ENCODE measurements at places on chromosomes 2 and 18.

DNA sequence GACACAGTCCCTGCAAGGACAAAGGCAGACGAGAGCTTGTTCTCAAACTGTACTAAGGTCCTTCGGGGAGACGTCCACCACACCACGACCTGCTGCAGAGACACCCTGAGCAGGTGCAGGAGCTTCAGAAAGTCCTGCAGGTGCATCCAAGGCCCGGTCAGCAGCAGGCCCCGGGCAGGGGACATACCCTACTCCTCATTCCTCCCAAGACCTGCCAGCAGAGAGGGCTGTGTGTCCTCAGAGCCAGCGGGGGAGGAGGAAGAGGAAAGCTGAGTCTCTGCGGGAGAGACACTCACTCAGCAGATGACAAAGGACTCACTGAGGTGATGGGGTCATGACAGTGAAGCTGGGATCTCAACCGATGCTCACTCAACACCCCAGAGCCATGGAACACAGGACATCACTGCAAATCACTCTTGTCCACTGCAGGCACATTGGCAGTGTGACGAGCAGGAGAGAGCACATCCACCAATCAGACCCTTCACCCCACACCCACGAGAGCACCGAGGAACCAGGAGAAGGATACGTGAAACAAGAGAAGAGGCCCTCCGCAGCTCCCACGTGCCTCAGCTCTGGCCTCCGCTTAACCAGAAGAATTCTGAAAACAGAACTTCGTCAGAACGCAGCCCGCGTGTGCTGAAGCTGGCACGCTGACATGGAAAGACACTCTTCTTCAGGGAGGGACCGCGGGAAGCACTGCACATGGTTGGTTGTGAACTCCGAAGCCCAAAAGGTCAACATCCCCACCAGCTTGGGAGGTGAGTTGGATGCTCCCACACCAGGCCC is 9.3 kb downstream of the HDAC4 start:
- no peak for DNase-seq

DNA sequence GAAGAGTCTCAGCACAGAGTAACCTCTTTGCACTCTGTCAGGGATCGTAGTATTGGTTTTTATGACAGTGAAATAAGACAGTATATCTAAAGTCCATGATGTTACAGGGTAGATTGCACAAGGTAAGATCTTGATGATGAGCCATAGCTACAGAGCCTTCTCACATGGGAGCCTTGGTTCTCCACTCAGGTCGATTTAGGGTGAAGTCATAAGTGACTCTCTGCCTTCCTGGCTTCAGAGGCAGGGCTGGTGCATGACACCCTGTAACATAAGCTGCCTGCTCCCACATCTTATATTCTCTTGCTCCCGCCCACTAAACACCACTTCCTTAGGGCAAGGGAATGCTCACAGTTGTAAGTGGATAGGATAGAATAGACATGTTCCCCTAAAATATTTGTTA is 13.3 kb downstream of the DAPL1 start:
- DNase-seq, result no peak

GRCh38 chr18:48536516-48536915 is 2.3 kb upstream of the CTIF start:
- no peak for DNase-seq

- no peak for DNase-seq
Measured at GRCh38 chr2:82792316-82792715, 1666.8 kb downstream of the SUCLG1 start.

- no peak for DNase-seq
Measured at GRCh38 chr2:146135245-146135644, 1615.3 kb upstream of the ZEB2 start.

DNA sequence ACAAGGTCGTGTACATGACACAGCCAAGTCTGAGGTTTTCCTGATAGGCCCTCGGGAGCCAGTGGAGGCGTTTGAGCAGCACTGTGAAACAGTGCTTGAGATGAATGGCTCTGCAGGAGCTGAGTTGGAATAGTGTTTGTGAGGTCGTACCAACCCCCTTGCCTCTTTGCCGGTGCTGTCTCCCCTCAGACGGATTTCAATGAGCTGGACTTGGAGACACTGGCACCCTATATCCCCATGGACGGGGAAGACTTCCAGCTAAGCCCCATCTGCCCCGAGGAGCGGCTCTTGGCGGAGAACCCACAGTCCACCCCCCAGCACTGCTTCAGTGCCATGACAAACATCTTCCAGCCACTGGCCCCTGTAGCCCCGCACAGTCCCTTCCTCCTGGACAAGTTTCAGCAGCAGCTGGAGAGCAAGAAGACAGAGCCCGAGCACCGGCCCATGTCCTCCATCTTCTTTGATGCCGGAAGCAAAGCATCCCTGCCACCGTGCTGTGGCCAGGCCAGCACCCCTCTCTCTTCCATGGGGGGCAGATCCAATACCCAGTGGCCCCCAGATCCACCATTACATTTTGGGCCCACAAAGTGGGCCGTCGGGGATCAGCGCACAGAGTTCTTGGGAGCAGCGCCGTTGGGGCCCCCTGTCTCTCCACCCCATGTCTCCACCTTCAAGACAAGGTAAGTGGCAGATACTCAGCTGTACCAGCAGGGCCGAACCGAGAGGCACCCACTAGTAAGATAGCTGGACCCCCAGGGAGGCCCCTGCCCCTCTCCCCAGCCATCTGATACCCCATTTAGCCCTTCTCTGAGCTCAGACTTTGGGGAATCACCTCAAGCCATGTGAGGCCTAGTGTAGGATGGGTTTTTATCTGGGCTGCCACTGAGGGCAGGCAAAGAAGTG is 83.1 kb downstream of the EPAS1 start:
- DNase-seq, result no peak

DNA sequence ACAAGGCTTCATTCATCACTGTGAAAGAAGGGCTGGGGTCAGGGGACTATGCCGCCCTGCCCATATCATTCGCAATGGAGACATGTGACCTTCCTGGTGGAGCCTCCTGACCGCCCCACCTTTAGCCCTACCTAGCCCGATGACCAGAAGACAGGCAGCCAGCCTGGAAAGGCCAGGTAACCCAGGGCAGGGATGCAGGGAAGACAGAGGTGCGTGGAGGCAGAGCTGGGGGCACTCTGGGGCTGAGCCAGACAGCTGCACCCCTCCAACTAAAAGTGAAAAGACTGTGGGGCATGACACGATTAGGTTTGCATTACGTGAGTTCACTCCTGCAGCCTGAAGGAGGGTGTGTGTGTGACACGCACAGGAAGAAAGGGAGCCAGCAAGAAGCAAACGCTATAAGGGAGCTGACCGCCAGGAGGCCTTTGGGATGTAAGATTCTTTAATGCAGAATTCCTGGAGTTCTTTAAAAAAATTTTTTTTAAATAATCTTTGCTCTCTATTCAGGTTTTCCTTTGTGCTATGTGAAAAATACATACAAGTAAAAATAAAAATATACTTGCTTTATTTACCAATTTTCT is 3.7 kb upstream of the HES6 start:
- no peak for DNase-seq

- DNase-seq, result no peak
Measured at GRCh38 chr2:635687-636621, 41.3 kb downstream of the TMEM18 start.
